Stimulated activated CD4-positive, alpha-beta T cell treated with anti-CD3 and anti-CD28 coated beads, Interleukin-15, amount 100 ng/mL, for 24 hours (primary cell): ENCODE measurements at places on chromosomes 7 and 10.

- no peak for DNase-seq
Observed at GRCh38 chr10:1673568-1674345, 63.6 kb downstream of the ADARB2 start.

DNA sequence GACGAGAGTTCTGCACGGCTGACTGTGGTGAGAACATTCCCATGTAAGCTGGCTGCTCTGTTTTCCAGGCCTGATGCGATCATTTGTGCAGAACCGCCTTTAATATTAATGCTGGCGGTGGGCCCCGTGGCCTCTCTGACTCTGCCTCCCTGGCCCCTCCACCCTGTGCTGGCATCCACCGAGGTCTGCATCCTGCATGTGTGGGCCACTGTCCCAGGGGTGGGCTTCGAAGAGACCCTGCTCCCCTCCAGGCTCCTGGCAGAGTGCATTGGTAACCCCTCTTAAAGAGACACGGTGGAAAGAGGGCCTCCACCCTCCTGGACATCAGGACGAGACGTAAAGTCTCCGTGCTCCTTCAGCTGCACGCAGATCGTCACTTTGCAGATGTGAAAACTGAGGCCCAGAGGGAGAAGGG is 67.3 kb upstream of the FAM20C start:
- DNase-seq: no peak

GRCh38 chr7:90621125-90621746 is 25.1 kb downstream of the CDK14 start:
- DNase-seq: no peak

- no peak for DNase-seq
Observed at GRCh38 chr7:148031811-148032210, 558.8 kb upstream of the C7orf33 start.

GRCh38 chr10:63437116-63437949 is 28.4 kb downstream of the JMJD1C start:
- DNase-seq: no peak

GRCh38 chr10:1638889-1639419 is 98.4 kb downstream of the ADARB2 start:
- no peak for DNase-seq

GRCh38 chr7:151381348-151382078 is 28.3 kb downstream of the WDR86 start:
- DNase-seq: peak; percentile 30

- no peak for DNase-seq
Observed at GRCh38 chr10:79335470-79336235, 11.6 kb upstream of the PPIF start.

DNA sequence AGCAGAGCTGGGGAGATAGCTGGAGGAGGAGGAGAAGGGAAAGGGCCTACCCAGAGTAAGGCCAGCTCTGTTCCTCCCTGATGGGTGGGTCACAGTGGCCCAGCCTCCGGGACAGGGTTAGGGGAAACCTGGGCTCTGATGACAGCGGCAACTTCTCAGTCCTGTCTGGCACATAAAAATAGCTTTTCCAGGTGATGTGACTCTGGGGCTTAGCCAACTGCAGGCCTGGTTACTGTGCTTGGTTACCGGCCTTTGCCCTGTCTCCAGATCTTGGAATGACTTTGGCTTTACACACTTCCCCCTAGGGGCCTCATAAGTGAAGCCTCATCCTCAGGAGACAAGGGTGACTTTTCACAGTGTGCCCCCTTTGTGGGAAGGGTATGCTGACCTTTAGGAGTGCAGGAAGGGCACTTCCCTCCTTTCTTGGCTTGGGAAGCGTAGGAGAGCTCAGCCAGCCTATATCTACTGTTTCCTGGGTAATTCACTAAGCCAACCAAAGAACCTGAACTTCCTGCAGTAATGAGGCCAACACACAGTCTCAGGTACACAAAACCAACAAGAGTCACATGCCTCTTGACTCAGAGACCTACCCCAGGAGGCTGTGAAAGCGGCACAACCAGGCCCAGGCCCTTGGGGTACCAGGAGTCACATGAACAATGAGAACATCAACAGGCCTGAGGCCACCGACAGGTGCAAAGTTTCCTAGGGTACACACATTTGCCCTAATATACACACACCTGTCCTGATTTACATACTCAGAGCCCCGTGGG is 11.7 kb upstream of the HILPDA start:
- no peak for DNase-seq

- DNase-seq: no peak
Observed at GRCh38 chr10:132941640-132942051, 724 bp downstream of the CFAP46 start.

DNA sequence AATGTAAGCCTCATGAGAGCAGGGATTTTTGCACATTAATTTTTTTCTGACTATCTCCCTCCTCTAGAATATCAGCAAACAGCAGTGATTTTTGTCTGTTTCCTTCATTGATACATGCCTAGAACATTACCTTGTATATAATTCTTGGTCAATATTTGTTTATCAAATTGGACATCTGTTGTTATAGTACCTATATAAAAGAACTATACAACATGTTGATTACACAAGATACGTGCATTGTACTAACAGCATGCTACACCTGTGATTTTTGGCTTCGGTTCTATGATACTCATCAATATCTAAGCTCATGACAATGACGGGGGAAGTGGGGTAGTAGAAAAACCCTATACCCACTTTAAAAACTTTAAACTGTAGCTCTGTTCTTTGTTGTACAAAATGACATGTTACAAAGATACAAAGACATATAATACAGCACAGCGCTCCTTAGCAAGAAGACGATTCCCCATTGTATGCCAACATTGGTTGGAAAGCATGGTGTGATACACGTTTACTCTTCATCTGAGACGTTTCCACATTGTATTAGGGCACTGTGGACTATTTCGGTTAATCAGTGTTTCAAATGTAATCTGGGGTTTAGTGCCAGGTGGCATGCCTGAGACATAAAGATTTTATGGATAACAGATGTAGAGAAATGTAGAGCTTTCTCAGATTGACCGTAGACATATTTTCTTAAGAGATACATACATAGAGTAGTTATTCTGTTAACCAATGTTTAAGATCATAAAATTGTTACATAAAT is 70.5 kb upstream of the FOXP2 start:
- no peak for DNase-seq

GRCh38 chr10:130652964-130653578 is 516.9 kb downstream of the GLRX3 start:
- DNase-seq: no peak

DNA sequence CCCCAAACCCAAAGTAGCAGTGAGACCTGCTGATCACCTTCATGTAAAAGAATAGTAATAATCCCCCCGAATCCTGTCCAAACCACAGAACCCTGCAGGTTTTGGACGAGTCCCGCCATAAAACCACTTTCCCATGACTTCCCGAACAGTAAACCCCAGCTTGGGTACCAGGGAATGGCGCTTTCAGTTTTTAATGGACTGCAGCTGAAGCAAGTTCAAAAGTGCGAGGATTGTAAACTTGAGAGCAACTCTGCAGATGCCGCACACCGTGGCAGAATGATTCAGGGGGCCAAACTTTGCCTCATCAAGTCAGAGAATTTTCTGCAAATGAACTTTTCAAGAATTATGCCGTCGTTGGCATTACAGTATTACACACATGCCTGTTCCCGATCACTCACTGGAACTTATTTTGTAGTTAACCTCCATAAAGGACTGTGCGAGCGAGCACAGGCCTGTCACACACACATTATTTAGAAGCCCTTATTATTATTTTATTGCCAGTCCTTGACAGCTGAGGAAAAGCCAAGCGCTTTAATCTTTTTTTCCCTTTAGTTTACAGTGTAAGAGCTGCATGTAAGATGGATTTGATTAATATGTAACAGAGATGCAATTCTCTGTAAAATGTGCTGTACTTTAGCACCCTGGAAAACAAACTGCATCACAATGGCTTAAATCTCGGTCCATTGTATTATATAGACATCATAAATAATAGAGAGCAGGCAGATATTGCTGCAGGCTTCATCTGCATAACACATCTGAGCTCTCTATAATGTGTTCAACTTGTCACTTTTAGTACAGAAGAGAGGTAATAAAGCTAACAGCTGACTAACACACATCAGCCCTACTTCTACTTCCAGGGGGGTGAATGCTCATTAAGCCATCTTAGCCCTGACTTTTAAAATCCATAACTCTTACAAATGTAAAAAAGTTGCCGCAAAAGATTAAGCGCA is 493.5 kb upstream of the GALNT17 start:
- DNase-seq: no peak

DNA sequence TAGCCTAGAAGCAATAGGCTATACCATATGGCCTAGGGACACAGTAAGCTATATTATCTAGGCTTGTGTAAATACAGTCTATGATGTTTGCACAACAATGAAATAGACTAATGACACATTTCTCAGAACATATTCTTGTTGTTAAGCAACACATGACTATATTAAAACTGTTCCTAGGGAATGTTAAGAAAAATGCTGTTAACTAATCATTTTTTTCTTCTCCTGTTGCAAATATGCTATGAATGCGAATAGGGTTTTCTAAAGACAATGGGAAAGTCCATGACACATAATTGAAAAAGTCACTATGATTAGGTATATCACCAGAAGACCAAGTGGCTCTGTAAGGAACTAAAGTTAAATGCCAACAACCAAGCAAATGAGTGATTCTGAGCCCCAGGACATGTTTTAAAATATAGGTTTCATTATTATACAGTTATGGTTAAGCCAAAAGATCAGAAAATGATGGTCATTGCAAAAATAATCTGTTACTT is 454.0 kb upstream of the SORCS1 start:
- DNase-seq: no peak

DNA sequence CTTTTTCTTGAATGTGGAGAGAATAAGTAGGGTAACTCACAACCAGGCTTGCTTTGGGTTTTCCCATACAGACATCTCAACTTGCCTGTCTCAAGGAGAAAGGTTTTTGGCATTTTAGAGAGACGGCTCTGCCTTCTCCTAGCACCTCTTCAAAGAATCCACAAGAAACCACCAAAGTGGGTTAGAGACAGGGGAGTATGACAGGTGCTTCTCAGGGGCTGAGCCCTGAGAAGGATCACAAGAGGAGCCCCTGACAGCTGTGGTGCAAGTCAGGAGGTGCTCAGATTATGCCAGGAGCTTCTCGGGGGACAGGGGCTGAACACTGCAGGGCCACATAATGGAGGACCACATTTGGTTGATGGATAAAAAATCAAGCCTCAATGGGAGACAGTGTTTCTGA is 170.8 kb upstream of the LYZL2 start:
- DNase-seq: no peak

- no peak for DNase-seq
Observed at GRCh38 chr10:73867871-73868631, 6.3 kb downstream of the CAMK2G start.

DNA sequence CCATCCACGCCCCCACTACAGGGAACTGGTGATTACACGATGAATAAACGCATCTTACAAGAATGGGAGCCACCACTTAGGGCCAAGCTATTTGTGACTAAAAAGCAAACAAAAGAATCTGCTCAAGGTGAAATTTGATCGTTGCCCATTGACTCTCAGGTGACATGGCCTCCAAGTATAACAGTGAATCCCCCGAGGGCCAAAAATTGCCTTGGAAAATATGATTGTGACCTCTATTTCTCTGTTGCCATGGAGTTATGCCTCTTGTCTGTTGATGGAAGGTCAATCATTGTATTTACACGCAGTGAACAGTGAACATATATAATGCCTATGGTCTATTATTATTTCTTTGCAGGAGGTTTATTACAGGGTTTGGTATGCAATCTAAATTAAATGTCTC is 282.3 kb downstream of the KLF6 start:
- DNase-seq: no peak

GRCh38 chr10:123119081-123119480 is 16.7 kb upstream of the HMX3 start:
- no peak for DNase-seq

DNA sequence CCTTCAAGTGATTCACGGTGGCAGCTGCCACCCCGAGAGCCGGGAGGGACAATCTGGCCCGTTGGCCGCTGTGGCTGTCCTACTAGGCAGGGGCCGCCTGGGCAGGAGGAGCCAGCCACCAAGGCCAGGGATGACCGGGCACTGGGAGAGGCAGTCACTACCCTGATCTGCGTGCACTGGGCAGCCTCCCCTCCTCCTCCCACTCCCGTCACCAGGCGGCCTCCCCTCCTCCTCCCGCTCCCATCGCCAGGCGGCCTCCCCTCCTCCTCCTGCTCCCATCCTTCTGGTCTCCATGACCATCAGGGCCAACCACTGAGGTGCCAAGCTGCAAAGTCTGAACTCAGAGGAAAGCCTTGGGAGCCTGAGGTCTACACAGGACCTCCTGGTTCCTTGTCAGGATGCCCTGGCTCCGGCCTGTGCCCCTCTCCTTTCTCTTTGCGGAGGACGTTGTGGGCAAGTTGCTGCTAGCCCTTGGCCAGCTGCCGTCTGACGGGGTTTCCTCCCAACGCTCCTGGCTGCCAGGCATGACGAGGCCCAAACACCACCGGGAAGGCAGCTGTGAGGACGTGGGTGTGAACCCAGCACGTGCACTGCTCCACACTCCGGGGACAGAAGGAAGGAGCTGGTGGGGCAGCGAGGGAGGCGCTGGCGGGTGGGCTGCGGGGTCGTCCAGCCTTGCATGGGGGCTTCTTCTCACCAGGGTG is 131.1 kb downstream of the WDR37 start:
- DNase-seq: no peak

DNA sequence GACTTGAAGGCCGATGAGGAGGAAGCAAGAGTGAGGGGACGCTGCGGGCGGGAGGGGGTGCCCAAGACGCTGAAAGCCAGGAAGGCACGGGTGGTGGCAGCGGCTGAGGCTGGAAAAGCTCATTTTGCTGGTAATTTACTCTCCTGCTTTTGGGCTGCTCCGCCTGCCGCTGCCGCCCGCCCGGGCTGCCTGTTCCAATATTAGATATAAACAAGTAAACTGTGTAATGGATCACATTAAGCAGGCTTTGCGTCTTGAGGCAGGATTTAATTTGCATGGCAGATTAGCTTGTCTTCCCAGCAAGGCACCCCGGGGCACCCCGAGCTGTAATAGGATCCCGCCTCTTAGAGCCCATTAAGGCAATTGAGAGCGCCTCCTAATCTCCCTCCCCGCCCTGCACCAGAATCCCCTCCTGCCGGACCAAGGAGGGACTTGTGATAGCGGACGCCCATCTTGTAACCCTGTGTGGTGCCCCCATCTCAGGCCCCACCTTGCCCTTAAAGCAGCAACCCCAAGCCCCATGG is 46.1 kb upstream of the SLF2 start:
- no peak for DNase-seq

DNA sequence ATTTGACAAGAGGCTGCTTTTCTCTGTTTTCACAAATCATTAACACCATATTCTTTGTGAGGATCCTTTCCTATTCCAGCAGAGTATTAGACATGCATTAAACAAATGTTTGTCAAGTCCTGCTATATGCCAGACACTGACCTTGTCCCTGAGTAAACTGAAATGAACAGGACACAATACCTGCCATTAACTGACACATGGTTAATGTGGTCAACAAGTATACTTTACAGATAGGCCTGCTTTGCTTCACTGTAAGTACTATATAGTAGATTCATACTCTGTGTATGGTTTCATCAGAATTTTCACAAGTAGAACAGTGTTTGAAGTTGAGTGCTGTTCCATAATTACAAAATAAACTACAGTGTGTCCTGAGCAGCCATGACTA is 5.9 kb downstream of the TNKS2 start:
- DNase-seq: no peak

- DNase-seq: no peak
Observed at GRCh38 chr7:17646253-17646956, 293.9 kb downstream of the SNX13 start.

- no peak for DNase-seq
Observed at GRCh38 chr10:103481974-103482531, 3.0 kb upstream of the CALHM3 start.

GRCh38 chr10:59589796-59590195 is 119.9 kb downstream of the SLC16A9 start:
- DNase-seq: no peak
